ENCODE measurements at places on chromosomes 2 and 18.

DNA sequence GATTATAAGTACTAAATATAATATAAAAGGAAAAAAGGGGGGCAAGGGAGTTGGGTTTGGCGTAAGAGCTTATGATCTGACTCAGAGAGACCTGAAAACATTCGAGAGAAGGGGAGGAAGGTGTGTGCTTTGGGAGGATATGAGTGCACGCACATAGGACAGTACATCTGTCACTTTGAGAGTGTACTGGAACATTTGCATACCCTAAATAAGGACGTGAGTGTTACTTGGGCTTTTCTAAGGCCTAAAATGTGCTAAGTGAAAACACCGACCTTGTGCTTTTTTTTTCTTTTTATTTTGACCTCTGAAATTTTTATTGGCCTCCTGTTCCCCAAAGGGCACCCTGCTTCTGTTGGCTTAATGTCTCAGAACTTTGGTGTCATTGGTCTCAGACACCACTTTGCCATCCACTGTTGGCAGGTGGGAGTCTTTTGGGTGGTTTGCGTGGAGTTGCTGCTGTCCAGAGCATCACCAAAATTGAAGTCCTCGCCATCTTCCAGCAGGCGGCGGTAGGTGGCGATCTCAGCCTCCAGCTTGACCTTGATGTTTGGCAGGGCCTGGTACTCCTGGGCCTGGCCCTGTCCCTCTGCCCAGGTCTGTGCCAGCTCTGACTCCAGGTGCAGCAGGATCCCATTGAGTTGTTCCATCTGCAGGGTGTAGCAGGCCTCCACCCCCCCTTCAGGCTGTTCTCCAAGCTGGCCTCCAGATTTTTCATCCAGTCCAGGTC, 57.7 kb downstream of the CD28 start:
- no peak for DNase-seq

GRCh38 chr18:47721876-47722275, 208.6 kb downstream of the SMAD2 start:
- no peak for DNase-seq

DNA sequence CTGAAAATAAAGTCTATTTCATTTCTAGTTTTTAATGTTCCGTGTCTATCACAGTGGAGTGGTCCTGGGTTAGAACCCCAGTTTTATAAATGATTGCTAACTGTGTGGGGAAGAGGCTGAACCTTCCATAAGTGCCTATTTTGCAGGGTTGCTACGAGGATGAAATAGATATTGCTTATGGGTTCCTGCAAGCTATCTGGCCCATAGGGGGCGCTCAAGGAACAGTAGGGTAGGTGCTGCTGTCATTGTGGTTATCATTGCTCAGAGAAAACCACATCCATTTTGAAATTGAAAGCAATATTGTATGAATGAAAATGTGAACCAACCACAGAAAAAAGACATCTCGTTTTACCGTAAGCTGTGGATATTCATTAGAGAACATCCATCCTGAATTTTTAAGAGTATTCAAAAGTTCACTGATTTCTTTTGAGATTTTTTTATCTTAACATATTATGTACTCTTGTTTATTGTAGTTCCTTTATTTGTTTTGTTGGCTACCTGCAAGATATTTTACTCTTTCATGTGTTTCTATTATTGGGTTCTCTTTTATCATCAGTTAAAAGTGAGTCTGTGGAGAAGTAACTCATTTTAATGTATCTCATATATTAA, 261.6 kb downstream of the NAPG start:
- peak; percentile 69 for DNase-seq

- no peak for DNase-seq
These were observed 440.9 kb downstream of the ZNF516 start for GRCh38 chr18:76054156-76054555.

GRCh38 chr2:109736177-109736827, 57.8 kb upstream of the RGPD5 start:
- peak; percentile 73 for DNase-seq

- DNase-seq = peak; percentile 56
These were observed 208.3 kb downstream of the EIPR1 start for GRCh38 chr2:3169106-3169870.

DNA sequence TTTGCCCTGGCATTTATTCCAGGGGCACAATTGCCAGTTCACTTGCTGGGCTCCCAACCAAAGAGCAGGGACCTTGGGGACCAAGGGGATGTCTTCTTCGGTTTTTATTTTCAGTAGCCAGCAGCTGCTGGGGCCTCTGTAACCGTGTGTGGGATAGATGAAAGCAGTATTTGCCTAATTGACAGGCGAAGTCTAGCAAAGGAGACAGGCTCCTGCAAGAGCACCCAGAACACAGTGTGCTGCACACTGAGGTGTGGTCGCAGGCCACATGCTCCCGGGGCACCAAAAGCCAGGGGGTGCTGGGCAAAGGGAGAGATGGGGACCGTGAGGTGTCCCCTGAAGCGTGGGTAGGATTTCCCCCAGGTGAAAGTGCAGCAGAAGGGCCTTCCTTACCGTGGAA, 5.3 kb downstream of the SAG start:
- DNase-seq = no peak

GRCh38 chr2:130796290-130796689, 40.4 kb upstream of the ARHGEF4 start:
- DNase-seq = no peak

DNA sequence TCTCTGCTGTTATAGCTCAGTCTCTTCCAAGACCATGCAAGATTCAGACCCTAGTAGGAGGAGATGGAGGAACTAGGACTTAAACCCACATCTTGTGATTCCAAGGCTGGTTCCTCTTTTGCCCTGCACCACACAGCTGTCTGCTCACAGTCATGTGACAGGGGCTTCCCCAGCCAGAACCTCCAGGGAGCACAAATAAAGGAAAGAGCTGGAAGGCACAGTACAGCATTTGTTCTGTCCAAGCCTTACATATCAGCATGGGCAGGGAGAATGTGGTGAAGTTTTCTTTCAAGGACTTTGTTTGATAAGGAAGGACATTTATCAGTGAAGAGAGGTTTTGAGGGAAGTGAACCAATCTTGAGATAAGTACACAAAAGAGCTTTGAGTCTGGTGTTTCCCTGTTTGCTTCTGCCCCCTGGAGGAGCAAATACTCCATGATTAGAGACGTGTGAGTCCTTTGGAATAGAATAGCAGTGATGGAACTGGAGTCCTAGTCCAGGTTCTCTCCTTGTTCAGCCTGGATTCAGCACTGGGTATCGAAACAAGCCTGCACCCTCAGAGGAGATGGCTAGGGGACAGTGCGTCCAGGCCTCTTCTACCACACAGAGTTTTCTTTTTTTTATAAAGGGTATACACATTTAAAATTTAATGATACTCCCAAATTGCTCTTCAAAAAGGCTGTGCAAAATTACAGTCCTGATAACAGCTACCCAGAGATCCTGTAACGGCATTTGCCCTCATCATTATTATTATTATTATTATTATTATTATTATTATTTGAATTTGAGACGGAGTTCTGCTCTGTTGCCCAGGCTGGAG, 24.6 kb upstream of the CASP10 start:
- DNase-seq = peak; percentile 80

- DNase-seq = no peak
These were observed 66.0 kb upstream of the HAAO start for GRCh38 chr2:42858140-42859005.

GRCh38 chr2:203347375-203347774, 19.2 kb downstream of the ABI2 start:
- DNase-seq = no peak

- DNase-seq = no peak
These were observed 279.1 kb downstream of the MYCN start for GRCh38 chr2:16219292-16219975.

GRCh38 chr2:95389245-95390119, 13.0 kb upstream of the FAHD2A start:
- DNase-seq = peak; percentile 56

DNA sequence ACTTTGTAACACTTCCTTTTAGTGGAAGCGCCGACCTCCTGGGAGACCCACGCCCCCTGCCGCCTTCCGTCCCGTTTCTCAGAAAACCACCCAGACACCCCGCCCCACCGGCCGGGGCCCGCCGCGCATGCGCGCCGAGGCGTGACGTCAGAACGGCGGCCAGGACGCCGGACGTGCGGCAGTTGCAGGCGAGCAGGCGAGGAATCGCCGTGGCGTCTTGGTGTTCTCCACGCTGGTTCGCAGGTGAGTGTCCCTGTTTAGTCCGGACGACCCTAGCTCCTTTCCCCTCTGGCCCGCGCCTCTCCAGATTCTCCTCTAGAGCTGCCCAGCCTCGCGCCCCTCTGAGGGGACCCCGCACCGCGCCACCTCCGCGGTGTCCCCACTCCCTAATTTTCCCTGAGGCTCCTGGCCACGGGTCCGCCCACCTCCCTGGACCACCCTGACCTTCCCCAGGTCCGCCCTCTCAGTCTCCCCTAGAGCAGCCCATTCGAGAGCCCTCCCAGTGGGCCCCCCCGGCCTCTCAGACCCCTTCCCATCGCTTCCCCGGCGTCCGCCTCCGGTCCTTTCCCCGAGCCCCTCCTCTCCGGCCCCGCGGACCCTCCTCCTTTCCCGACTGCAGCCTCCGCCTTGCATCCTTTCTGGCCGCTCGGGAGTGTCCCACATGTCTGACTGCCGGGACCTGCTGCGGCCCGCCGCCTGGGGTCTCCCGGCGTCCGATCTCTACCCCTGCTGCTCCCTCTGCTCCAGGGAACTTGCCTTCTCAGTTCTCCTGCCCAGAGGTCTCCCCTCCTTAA, at the start of gene PLEKHB2:
PLEKHB2 (plus strand) TSS at position 181 of the 794 bp plus-strand sequence. CDS start 15,606 bp downstream, outside the sequence.
- DNase-seq = peak; percentile 94

GRCh38 chr18:45336448-45336847, 278.8 kb upstream of the SLC14A2 start:
- DNase-seq = no peak

DNA sequence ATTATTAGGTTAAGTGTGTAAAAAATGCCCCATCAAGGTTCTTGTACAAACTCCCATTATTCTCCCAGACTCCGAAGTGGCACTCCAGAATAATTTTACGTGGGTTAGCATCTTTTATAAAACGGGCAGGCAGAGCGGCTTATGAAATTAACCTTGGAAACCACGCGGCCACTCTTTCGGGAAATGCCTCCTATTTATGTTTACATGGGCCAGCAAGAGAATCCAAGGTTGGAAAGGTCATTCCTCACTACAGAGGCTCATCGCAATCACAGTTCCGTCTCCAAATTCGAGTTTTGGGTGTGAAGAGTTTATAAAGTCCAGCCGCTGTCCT, 1.2 kb upstream of the IMPA2 start:
- no peak for DNase-seq

DNA sequence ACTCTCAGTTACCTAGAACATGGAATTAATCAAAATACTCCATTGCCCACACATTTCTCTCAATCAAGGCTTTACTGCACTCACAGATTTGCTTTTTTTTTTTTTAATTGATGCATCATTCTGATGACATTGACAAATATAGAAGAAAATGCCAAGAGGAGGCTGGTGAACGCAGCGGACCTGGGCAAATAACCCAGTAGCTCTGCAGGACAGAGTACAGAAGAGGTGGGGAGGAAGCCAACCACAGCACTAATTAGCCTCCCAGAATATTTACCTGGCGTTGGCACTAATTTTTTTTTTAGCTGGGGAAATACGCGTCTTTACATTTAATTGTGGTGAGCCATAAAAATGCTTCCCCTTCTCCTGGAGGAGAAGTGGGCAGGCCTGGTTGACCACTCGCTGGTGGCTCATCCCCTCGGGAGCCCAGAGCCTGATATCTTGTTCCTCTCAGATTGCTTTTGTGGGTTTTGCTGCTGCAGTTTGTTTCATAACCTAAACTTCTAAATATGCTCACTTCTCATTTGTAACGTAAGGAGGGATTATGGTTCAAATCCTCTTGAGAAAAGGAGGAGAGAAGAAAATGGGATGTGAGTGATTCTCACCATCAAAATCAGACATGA, 165.8 kb upstream of the EPB41L3 start:
- DNase-seq = no peak

DNA sequence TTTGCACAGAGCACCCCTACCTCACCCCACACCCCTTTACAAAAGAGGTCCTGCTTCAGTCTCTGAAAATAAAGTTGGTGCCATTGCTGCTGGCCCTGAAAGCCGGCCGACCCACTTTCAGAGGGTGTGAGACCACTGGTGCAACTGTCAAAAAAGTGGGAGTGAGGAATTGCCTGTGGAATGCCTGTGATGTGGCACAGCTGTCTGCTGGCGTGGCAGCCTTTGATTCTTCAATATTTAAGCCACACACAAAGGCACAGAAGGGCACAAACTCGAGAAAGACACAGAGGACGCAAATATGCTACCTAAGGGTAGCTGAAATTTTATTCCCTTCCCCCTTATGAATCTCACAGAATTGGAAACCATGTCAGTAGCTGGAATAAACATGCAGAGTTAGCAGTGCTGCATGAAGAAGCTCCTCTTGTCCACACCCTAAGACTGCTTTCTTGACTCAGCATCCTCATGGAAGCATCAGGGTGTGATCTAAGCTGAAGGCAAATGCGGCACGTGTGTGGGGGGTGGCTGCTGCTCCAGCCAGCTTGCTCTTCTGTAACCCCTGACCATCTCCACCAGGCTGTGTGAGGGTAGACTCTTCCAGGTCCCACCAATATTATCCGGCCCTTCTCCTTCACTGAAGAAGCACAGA, 92.3 kb downstream of the CELF4 start:
- DNase-seq = no peak

DNA sequence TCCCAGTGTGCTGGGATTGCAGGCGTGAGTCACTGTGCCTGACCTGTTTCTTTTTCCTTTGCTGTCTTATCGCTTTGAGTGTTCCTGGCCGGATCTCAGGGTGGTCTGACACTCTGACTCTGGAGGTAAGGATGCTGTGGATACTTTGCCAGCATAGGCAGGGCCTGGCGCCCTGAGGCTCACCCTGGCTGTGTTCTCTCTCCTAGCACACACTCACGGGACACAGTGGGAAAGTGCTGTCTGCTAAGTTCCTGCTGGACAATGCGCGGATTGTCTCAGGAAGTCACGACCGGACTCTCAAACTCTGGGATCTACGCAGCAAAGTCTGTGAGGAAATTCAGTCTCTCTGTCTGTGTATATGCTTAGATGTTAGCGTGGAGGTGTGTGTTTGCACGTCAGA, 18.0 kb upstream of the SAG start:
- no peak for DNase-seq

DNA sequence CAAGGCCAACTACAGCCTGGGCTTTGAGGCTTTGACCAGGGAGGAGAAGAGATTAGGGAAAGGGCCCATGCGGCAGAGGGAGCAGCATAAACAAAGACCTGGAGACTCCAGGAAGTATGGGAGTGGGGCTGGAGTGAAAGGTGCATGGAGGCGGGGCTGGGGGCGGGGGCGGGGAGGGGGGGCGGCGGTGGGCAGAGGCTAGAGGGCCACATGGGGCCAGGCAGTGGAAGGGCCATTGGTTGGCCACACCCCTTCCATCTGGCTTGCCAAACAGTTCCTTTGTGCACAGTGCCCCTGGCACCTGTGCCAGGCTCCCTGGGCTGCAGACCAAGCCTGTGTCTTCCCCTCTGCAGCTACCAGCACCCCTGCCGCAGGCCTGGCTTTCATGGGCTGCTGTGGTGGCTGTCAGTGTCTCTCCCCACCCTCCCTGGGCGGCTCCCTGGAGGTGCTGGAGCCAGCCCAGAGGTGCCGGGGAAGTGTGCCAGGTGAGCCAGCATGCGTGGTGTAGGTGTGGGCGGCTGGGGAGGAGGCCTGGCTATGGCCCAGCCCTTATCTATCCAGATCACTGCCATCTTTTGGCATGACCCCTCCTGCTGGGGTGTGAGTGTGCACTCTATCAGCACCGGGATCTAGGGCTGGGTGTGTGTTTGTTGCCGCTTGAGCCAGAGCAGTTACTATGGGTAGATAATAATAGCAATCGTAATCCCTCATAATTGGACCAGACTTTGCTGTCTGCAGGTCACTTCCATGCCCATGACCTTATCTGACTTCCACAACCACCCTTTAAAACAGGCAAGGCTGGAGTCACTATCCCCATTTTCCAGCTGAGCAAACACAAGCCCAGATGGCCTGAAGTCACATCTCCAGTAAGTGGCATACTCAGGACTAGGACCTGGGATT, 30.5 kb downstream of the DNMT3A start:
- DNase-seq = no peak
